Heart right ventricle (tissue), 16 donors: ENCODE measurements at places on chromosomes 5 and 9. TPM values are rescaled to one million over a fixed set of nuclear protein-coding genes. Genes with fewer than 3 reads are reported as not detected.

GRCh38 chr5:153623751-153624450 is 133.4 kb downstream of the GRIA1 start:
- H3K27me3 ChIP-seq = no peaks in the 10 kb centered on the region
- DNase-seq = no peak
- peaks cover 29% of the 10 kb centered on the region for H3K4me1 ChIP-seq
- H3K36me3 ChIP-seq = no peaks in the 10 kb centered on the region

GRCh38 chr5:168712280-168712924 is 133.2 kb upstream of the PANK3 start:
- no peak overlapping the region for H3K4me3 ChIP-seq
- H3K36me3 ChIP-seq = no peaks in the 10 kb centered on the region
- H3K4me1 ChIP-seq = peaks cover 5% of the 10 kb centered on the region
- no peak for DNase-seq
- no peaks in the 10 kb centered on the region for H3K27me3 ChIP-seq

GRCh38 chr5:173518856-173519255 is 97.6 kb downstream of the BOD1 start:
- DNase-seq = no peak
- no peak overlapping the region for H3K27ac ChIP-seq
- H3K4me1 ChIP-seq = peaks cover 8% of the 10 kb centered on the region
- H3K27me3 ChIP-seq = no peaks in the 10 kb centered on the region

DNA sequence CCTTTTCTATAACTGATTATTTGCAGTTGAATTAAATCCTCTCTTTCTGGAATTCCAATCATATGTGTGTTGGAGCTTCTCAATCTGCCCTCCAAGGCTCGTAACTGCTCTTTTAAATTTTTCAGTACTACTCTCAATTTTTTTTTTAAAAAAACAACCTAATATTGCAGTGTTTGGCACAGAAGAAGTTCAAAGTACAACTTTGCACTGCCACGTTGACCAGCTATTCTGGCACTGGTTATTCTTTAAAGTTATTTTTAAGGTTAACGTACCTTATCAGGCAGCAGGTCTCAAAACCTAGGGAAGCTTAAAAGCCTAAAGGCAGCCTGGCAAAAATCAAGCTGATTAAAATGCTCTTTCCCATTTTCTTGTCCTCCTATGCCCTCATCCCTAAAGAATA is 120.5 kb downstream of the GHR start:
- no peaks in the 10 kb centered on the region for H3K36me3 ChIP-seq
- no peak overlapping the region for H3K27ac ChIP-seq
- no peak overlapping the region for H3K4me3 ChIP-seq
- H3K4me1 ChIP-seq = peaks cover 8% of the 10 kb centered on the region
- H3K27me3 ChIP-seq = no peaks in the 10 kb centered on the region
- no peak for DNase-seq

GRCh38 chr5:176716320-176716719 is 69.0 kb downstream of the TSPAN17 start:
- H3K27me3 ChIP-seq = peaks cover 88% of the 10 kb centered on the region
- H3K27ac ChIP-seq = no peak overlapping the region
- H3K4me3 ChIP-seq = no peak overlapping the region
- H3K4me1 ChIP-seq = no peaks in the 10 kb centered on the region
- no peak for DNase-seq

DNA sequence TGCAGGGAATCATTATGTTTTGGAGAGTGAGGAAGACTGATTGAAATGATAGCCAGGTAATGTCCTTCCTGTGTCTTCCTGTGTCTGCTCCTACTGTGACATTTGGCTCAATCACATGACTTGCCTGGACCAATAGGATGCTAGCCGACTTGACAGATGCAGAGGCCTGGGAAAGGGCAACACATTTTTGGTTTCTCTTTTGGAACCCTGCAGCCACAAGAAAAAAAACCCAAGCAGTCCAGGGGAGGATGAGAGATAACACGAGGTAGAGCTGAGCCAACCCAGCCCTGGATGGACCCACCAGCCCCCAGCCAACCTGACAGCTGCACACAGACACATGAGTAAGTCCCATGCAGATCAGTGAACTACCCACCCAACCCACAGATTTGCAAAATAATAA is 256.1 kb upstream of the SMARCA2 start:
- no peaks in the 10 kb centered on the region for H3K36me3 ChIP-seq
- H3K4me1 ChIP-seq = no peaks in the 10 kb centered on the region
- H3K27me3 ChIP-seq = no peaks in the 10 kb centered on the region
- no peak for DNase-seq

Gene PPIC
- 44.3 TPM for total RNA-seq

Gene SLC6A19
- total RNA-seq = not detected

Gene KCNMB1
- 1.0 TPM for total RNA-seq
